ENCODE measurements at places on chromosomes 3 and 15. TPM values are rescaled to one million over a fixed set of nuclear protein-coding genes. Genes with fewer than 3 reads are reported as not detected.

ETV5 gene
- polyA plus RNA-seq = 15.0 TPM

GRCh38 chr3:177893331-177893730, 642.9 kb upstream of the KCNMB2 start:
- DNase-seq = no peak

SV2B gene
- 0.17 TPM for polyA plus RNA-seq

SLC7A14 gene
- not detected for polyA plus RNA-seq

C3orf38 gene
- polyA plus RNA-seq = 21.8 TPM

DNA sequence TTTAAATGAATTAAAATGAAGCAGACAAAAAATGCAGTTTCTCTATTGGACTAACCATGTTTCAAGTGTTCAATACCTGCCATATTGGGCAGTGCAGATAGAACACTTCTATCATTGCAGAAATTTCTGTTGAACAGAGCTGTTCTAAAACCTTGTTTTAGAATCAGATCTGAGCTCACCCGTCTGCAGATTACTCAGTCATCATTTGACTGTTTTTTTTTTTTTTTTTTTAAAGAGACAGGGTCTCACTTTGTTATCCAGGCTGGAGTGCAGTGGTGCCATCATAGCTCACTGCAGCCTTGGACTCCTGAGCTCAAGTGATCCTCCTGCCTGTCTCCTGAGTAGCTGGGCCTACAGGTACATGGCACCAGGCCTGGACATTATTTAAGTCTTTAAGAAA, 128.7 kb downstream of the APBA2 start:
- DNase-seq = no peak

WNT7A gene
- polyA plus RNA-seq = 0.04 TPM

ROPN1 gene
- not detected for polyA plus RNA-seq

DNA sequence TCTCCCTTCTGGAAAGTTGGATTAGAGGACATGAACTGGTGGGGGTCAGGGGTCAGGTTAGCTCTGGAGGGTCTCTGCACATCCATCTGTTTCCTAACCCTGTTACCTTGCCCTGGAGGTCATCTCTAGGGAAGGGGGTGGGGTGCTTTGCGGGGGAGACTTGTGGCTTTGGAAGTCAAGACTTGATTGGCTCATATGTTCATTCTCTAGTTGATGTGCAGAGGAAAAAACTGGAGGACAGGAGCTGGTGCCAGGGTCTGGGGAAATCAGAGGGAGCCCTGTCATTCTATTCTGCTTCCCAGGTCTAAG, 42.9 kb upstream of the ROPN1 start:
- DNase-seq = no peak

DNA sequence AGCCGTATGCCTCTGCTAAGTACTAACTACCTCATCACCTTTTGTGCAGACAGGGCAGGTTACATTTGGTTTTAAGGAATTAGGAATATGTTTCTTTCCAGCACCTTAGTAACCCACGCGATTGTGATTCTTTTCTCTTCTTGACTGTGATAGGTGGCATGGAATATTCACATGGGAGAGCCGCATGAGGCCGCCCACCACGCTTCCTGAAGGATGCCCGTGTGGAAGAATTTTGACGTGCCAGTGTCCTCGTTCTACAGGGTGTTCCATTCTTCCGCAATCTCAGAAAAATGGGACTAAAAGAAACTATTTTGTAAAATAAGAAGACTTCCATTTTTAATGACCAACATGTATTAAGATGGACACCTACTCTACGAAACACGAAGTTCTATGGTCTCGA, 16.3 kb downstream of the B3GNT5 start:
- no peak for DNase-seq

Data from hepatocyte (in vitro differentiated cells).